Activated CD4-positive, alpha-beta memory T cell treated with anti-CD3 and anti-CD28 coated beads for 36 hours (primary cell): ENCODE measurements at places on chromosomes 4 and X. TPM values are rescaled to one million over a fixed set of nuclear protein-coding genes. Genes with fewer than 3 reads are reported as not detected.

DNA sequence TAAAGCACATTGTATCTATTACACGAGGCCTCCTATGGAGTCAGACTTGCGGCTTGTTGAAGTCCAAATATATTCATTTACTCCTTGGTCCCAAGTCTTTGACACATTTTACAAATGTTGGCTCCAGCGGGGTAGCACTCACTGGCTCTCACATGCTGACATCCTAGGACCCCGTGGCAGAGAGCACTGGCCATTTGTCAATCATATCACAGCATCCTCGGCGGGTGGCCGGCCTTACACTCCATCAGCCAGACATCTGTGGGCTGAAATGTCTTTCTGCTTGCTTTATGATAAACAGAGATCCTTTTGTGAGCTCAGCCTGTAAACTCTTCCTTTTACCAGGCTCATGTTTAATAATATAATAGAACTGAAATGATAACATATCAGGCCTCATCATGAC is 25.7 kb upstream of the VCX2 start:
- no peaks in the 10 kb centered on the region for H3K27me3 ChIP-seq
- no peak overlapping the region for H3K27ac ChIP-seq
- DNase-seq, result no peak
- H3K4me3 ChIP-seq, result no peak overlapping the region
- H3K4me1 ChIP-seq, result no peaks in the 10 kb centered on the region

GRCh38 chr4:22215084-22215483 is 266.5 kb upstream of the KCNIP4 start:
- no peaks in the 10 kb centered on the region for H3K4me1 ChIP-seq
- no peaks in the 10 kb centered on the region for H3K36me3 ChIP-seq
- no peaks in the 10 kb centered on the region for H3K27me3 ChIP-seq
- no peak for DNase-seq
- no peak overlapping the region for H3K27ac ChIP-seq

The SHROOM3 gene
- not detected for total RNA-seq

GRCh38 chr4:144645102-144645630 is 790 bp upstream of the HHIP start:
- no peaks in the 10 kb centered on the region for H3K36me3 ChIP-seq
- no peak for DNase-seq
- H3K4me1 ChIP-seq, result peaks cover 15% of the 10 kb centered on the region
- no peak overlapping the region for H3K4me3 ChIP-seq
- H3K27me3 ChIP-seq, result peaks cover 32% of the 10 kb centered on the region

DNA sequence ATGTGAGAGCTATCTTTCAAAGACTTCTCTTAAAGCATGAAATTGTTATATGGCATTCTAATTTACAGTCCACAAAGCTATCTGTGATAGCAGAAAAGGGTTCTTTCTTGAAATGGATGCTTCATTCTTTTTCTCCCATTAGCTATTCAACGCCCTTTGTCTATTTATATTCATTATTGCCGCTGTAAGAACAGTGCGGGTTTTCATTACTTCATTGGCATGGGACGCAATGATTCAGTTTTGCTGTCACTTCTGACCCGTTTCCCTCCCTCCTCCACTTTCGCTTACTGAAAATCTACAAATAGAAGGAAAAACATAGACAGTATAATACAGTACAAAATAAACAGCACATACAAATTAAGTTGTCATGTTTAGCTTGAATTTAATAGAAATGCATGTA is 394.6 kb downstream of the PCDH7 start:
- H3K27me3 ChIP-seq, result no peaks in the 10 kb centered on the region
- DNase-seq, result no peak
- no peak overlapping the region for H3K27ac ChIP-seq
- H3K4me3 ChIP-seq, result no peak overlapping the region

DNA sequence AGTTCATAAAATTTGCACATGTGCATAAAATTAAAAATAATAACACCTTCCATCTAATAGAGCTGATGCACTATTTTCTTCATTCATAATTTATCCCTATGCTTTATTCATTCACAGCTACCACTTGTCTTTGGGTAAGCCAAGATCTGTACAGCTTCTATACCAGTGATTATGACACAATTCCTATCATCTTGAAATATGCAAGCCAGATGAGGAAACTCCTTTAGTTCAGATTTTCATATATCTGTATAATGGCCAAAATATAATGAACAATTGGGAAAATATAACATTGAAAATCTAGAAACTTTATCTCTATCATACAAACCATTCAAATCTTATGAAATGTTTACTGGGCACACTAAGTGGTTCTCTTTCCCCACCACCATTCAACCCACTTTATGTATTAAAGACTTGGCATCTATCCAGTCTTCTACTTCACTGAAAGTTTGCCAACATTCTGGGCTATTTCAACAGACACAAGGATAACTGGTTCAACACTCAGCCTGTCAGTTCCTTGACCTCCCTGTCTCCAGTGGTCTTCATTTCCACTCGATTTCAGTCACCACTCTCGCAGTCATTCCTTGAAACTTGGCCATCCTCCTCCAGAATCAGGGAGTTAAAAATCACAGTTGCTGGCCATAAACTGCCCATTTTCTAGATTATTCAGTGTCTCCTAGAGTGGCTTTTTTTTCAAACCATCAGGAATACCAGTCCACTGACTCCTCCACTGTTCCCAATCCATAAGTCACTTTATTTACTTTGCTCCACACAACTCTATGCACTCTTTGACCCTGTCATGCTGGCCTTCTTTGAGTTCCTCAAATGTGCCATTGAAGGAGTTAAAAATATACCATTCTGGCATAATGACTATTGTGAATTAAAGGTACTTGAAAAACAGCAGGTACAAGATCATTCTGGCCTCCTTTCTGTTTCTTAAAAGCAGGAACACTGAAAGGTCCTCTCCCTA is 85.5 kb downstream of the CAMK2D start:
- peaks cover 64% of the 10 kb centered on the region for H3K4me1 ChIP-seq
- H3K27me3 ChIP-seq, result no peaks in the 10 kb centered on the region
- peaks cover 47% of the 10 kb centered on the region for H3K36me3 ChIP-seq
- no peak for DNase-seq
- H3K27ac ChIP-seq, result no peak overlapping the region

- no peaks in the 10 kb centered on the region for H3K27me3 ChIP-seq
- no peak overlapping the region for H3K4me3 ChIP-seq
- peaks cover 2% of the 10 kb centered on the region for H3K36me3 ChIP-seq
- no peak for DNase-seq
- no peak overlapping the region for H3K27ac ChIP-seq
- peaks cover 2% of the 10 kb centered on the region for H3K4me1 ChIP-seq
Measured at GRCh38 chrX:124289443-124289842, 43.0 kb upstream of the TEX13D start.

The PPID gene
- 66.4 TPM for total RNA-seq

- no peak overlapping the region for H3K27ac ChIP-seq
- H3K4me3 ChIP-seq, result no peak overlapping the region
- no peaks in the 10 kb centered on the region for H3K36me3 ChIP-seq
- H3K27me3 ChIP-seq, result no peaks in the 10 kb centered on the region
Measured at GRCh38 chr4:135120195-135120594, 918.6 kb upstream of the PABPC4L start.

GRCh38 chr4:47668810-47669408 is 169.0 kb downstream of the CORIN start:
- no peaks in the 10 kb centered on the region for H3K4me1 ChIP-seq
- H3K27me3 ChIP-seq, result peaks cover 4% of the 10 kb centered on the region
- H3K4me3 ChIP-seq, result no peak overlapping the region
- no peak for DNase-seq

DNA sequence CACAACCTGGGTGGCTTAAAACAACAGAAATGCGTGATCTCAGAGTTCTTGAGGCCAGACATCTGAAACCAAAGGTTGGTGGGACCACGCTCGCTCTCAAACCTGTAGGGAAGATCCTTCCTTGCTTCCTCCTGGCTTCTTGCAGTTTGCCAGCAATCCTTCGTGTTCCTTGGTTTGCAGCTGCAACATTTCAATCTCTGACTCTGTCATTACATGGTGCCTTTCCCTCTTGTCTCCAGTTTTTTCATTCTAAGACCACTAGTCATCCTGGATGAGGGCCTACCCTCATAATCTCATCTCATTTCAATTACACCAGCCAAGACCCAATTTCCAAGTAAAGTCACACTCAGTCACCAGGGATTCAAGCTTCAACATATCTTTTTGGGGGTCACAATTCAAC is 388.0 kb downstream of the GPM6A start:
- H3K27me3 ChIP-seq, result no peaks in the 10 kb centered on the region
- no peaks in the 10 kb centered on the region for H3K36me3 ChIP-seq
- no peak overlapping the region for H3K27ac ChIP-seq
- no peak overlapping the region for H3K4me3 ChIP-seq

DNA sequence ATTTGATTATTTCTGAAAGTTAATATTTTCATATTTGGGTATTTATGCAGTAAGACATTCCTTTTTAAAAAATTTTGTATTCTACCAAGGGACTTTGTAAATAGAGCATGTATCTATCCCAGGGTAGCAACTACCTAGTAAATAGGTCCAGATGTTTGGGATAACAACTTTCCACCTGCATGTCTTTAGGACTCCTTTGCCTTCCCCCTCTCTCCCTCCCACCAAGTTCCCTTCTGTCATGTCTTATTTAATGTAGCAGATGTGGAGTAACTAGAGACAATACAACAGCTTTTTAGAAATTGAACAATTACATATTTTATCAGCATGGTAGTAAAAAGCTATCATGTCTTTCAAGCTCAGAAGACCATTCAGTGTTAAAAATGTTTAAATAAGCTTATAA is 821.0 kb downstream of the C4orf33 start:
- H3K36me3 ChIP-seq, result no peaks in the 10 kb centered on the region
- H3K4me1 ChIP-seq, result no peaks in the 10 kb centered on the region
- no peaks in the 10 kb centered on the region for H3K27me3 ChIP-seq
- DNase-seq, result no peak
- no peak overlapping the region for H3K27ac ChIP-seq

DNA sequence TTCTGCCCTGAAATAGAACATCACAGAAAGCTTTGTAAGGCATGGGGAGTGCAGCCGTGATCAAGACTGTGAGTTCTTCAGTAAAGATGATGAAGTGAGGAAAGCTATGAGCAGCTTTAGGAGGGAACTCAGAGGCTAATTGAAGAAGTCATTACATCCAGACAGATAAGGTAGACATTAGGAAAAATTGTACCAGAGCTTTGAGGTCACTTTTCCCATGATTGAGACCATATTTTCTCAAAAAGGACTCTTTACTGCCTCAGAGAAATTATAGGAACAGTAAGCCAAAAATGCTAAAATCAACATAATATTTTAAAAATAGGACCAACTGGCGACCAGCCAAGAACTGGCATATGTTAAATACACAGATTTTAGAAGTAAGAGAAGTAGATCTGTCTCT is 11.2 kb downstream of the CHST7 start:
- no peak overlapping the region for H3K4me3 ChIP-seq
- no peaks in the 10 kb centered on the region for H3K36me3 ChIP-seq
- no peak overlapping the region for H3K27ac ChIP-seq
- peaks cover 60% of the 10 kb centered on the region for H3K4me1 ChIP-seq

- H3K27ac ChIP-seq, result no peak overlapping the region
- no peaks in the 10 kb centered on the region for H3K4me1 ChIP-seq
Measured at GRCh38 chr4:73856518-73856917, 3.4 kb downstream of the PF4V1 start.

The CSAG1 gene
- not detected for total RNA-seq

GRCh38 chr4:98199247-98199646 is 56.0 kb upstream of the STPG2 start:
- no peak for DNase-seq
- peaks cover 9% of the 10 kb centered on the region for H3K4me1 ChIP-seq
- peaks cover 9% of the 10 kb centered on the region for H3K36me3 ChIP-seq
- no peaks in the 10 kb centered on the region for H3K27me3 ChIP-seq
- H3K27ac ChIP-seq, result no peak overlapping the region
- H3K4me3 ChIP-seq, result no peak overlapping the region

- no peak overlapping the region for H3K4me3 ChIP-seq
- peaks cover 9% of the 10 kb centered on the region for H3K27me3 ChIP-seq
- no peak for DNase-seq
- H3K4me1 ChIP-seq, result no peaks in the 10 kb centered on the region
- H3K27ac ChIP-seq, result no peak overlapping the region
- H3K36me3 ChIP-seq, result no peaks in the 10 kb centered on the region
Measured at GRCh38 chr4:55675196-55675793, 39.2 kb upstream of the NMU start.

The ETNPPL gene
- not detected for total RNA-seq
